ENCODE measurements at places on chromosomes 4 and X.

DNA sequence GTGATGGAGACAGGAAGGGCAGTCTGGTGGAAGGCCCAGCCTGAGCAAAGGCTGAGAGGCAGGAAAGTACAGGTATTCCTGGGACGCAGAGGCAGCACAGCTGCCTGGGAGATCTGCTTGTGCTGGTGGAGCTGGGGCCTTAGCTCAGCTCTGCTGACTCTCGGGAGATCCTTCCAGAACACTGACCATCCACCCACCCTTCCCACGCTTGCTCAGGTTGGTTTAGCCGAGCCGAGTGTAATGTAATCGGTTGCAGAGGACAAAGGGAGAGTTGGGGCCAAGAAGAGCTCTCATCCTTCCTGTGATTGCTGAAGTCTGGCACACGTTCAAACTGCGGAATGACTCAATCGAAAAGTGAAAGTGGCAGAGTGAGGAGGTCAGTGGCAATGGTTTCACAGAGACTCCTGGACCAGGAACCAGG is 43.1 kb upstream of the GPR78 start:
- DNase-seq: peak; percentile 95

DNA sequence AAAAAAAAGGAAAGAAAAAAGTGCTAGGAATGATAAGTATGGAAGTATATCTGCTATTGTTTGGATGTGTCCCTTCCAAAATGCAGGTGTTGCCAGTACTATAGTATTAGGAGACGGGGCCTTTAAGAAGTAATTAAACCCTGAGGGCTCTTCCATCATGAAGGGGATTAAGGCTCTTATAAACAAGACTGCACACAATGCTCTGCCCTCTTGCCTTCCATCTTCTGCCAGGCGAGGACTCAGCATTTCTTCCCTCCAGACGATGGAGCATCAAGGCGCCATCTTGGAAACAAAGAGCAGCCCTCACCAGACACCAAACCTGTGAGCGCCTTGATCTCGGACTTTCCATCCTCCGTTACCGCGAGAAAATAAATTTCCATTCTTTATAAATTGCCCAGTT is 120.1 kb upstream of the GPM6A start:
- DNase-seq: no peak

DNA sequence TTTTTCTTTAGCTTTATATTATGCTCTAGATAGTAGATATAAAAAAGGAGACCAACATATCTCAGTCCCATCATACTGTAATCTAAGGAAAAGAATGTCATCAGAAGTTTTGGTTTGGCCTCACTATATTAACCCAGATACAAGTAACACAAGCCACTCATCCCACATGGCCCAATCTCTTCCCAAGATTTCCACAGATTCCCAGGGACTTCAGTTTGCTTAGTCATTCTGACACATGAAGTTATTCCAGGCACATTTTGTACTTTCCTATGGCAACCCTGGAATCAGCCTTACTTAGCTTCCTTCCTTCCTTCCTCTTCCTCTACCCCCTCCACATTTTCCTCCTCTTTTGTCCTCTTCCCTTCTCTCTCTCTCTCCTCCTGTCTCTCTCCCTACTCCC is 21.7 kb upstream of the DCLK2 start:
- no peak for DNase-seq

- DNase-seq: no peak
These were observed 35.2 kb downstream of the EDNRA start for GRCh38 chr4:147516133-147516532.

- DNase-seq: no peak
These were observed 23.7 kb downstream of the TLR6 start for GRCh38 chr4:38832624-38833528.

GRCh38 chr4:126661194-126661593 is 971.6 kb upstream of the INTU start:
- DNase-seq: peak; percentile 41

DNA sequence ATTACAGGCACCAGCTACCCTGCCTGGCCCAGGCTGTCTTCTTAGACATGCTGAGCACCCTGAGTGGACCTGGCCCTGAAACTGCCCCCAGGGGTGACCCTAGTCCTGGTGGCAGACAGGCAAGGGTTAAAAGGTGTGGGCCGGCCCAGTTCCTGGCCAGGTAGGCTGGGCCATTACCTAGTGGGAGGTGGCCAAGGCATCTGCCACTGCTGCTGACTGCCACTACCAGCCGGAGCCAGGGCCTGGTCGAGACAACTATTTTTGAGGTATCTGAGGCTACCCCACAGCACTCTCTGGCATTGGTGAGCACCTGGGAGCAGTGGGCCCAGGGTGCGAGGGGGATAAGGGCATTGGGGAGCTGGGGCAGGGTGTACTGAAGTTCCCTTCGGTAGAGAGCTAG is at the start of gene CCDC120:
CCDC120 (plus strand) TSS at position 206 of the 400 bp plus-strand sequence. CDS start 3,043 bp downstream, outside the sequence.
- DNase-seq: no peak

GRCh38 chrX:152958047-152958446 is 35.9 kb downstream of the PNMA5 start:
- no peak for DNase-seq

GRCh38 chr4:168318266-168318895 is at the start of gene DDX60:
Gene DDX60, minus strand, starts transcription at chr4:168318752. Its CDS starts 7,493 bp downstream, at chr4:168311259.
- DNase-seq: peak; percentile 80

DNA sequence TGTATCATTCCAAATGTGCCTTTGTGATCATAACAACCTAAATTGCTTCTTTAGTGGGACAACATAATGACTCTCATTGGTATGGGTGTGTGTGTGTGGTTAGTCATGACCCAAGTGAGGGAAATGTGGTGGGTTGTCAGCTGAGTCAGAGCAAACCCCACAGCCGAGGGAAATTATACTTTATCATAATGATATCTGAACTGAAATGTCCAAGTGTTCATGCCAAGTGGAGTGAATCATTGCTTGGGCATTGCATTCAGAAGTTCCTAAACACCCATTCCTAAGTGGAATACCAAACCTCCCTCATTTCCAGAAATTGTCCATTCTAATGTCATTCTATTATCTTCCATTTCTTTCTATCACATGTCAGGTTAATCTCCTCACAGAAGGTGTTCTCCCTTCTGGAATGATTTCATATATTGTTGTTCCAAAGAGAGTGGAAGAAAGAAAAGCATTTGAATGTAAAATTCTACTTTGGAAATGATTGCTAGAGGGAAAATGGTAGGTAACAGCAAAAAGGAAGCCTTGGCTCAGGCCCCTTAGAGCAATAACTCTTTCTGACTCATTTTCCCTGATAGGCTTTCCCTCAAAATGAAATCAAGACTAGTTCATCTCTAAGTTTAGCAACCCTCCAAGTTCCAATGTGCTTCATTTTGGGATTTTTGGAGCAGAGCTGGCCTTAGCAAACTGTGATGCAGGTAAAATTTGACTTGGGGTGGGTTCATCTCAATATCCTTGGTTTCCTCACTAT is 230.7 kb upstream of the KCNIP4 start:
- DNase-seq: peak; percentile 46

- DNase-seq: no peak
These were observed 68.4 kb downstream of the GATB start for GRCh38 chr4:151692443-151692782.

GRCh38 chr4:10207116-10207515 is 90.5 kb upstream of the WDR1 start:
- no peak for DNase-seq

DNA sequence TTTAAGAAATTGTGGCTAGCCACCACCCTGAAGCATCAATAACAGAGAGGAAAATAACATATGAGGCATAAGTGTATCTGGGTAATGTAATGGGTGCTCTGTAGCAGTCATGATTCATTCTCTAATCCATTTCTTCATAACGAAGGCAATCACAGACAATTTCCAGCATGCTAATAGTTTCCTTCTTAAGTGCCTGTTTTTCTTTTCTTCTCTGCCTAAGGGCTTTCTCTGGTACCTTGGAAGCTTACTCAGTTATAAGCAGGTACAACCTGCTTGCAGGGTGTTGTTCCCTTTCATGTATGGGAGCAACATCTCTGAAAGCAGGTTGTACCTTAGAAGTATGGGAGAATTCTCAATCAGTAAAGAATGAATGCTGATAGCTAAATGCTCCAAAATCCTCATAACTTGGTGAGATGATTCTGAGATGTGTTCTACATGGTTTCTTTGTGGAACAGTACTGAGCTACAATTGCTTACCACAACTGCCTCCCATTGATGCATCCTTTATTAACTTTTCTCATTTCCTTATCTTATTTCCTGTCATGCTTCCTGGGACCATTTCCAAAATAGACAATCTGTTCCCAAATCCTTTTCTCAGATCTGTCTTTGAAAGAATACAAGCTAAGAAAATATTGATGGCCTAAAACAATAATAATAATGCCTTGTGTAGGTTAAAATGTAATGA is 247.6 kb downstream of the PAPSS1 start:
- DNase-seq: no peak

Data from iris pigment epithelial cell (primary cell).